GM20000 (cell line): ENCODE measurements at places on chromosomes 4 and X.

GRCh38 chrX:129040124-129040523, 483.2 kb downstream of the SMARCA1 start:
- DNase-seq = no peak

DNA sequence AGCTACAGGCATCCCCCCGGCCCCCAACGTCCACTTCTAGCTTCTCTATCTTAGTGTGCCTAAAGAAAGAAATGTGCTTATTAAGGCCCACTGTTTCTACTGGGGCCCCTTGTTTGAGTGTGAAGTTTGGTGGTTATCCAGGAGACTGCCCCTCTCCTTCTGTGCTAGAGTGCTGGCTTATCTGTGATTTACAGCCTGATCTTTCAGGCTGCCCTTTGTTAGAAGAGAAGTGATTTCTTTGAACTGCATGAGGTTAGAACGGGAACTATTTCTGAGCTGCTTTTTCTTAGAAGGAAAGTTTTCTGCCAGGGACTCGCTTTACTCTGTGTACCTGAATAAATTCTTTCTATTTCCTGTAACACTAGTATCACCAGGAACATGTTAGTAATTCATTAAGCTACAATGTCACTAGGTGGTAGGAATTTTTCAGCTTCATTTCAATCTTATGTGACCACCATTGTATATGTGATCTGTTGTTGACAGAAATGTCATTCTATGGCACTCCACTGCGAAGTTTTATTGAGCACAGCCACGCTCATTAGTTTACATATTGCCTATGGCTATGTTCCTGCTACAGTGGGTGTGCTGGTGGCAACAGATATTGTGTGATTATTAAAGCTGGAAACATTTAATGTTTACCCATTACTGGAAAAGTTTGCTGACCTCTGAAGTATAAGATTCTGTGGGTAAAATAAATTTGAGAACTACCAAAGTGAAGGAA, 193.8 kb upstream of the CXorf51B start:
- DNase-seq = no peak

GRCh38 chr4:76485450-76485849, 50.4 kb downstream of the SHROOM3 start:
- DNase-seq = no peak

DNA sequence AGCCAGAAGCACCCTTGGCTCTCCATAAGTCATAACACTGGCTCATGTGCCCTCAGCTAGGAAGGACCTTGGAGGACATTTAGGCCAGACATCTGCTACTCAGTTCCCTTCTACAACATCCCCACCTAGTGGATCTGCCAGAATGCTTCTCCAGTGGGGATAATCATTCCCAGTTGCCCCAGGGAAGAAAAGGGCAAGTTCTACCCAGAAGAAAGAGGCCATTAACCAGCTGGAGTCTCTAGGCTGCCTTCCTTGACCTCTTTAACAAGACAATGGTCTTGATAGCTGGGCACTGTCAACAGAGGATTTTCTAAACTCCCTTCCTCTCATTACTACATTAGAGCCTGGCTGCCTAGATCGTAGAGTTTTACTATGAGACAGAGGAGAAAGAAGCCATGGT, 42.0 kb downstream of the LGI2 start:
- DNase-seq = peak; percentile 15

GRCh38 chr4:168797194-168797593, 212.9 kb downstream of the CBR4 start:
- no peak for DNase-seq

GRCh38 chr4:62168681-62169080, 968.6 kb downstream of the ADGRL3 start:
- no peak for DNase-seq

DNA sequence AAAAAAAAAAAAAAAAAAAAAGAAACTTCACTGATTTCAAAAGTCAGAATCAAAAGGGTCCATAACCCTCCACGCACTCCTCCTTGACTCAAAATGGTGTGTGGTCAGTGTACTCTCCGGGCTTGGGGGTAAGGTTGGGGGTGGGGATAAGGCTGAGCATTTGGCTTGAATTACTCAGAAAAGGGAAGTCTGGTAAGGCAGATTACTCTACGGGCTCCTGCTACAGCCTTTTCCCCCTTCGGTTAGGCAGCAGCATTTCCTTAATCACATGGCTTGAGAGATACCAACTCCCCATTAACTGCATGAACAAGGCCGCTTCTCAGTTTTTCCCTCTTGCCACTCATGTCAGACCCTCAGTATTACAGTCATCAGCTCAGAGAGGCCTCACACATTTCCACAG, 135.4 kb upstream of the DUSP21 start:
- DNase-seq = no peak

DNA sequence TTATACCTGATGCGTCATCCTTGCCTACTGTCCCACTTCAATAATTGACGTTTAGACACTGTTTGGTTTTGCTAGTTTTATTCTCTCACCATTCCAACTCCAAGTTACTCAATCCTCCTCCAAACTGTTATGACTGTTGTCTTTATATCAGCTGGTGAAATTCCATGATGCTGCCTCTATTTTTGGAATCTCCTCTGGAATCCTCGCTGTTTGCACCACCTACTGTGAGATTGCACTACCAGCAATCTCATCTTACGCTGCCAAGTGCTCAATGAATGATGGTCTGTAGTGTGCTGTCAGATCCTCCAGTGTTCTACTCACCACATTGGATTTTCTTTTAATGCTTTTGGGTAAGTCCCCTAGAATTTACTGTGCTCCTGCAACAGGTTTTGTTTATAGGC, 13.2 kb upstream of the PCDH18 start:
- no peak for DNase-seq
